ENCODE measurements at places on chromosomes 7 and 10.

DNA sequence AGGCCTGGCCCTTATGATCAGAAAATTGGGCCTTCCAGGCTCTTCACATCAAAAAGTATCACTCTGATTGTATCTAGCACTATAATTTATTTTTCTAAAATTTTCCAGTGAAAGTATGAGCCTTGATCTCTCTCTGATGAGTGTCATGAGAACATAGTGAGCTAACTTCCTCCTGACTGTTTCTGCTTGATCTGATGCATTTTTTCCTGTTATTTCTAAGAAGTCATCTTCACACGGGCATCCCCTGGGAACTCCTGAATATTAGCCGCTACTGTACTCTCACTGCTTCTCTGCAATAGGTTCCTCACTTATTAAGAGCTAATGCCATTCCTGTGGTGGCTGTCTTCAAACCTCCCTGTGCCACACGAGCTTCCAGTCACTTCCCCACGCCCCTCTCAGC is 63.1 kb upstream of the ZPBP start:
- no peak for DNase-seq

DNA sequence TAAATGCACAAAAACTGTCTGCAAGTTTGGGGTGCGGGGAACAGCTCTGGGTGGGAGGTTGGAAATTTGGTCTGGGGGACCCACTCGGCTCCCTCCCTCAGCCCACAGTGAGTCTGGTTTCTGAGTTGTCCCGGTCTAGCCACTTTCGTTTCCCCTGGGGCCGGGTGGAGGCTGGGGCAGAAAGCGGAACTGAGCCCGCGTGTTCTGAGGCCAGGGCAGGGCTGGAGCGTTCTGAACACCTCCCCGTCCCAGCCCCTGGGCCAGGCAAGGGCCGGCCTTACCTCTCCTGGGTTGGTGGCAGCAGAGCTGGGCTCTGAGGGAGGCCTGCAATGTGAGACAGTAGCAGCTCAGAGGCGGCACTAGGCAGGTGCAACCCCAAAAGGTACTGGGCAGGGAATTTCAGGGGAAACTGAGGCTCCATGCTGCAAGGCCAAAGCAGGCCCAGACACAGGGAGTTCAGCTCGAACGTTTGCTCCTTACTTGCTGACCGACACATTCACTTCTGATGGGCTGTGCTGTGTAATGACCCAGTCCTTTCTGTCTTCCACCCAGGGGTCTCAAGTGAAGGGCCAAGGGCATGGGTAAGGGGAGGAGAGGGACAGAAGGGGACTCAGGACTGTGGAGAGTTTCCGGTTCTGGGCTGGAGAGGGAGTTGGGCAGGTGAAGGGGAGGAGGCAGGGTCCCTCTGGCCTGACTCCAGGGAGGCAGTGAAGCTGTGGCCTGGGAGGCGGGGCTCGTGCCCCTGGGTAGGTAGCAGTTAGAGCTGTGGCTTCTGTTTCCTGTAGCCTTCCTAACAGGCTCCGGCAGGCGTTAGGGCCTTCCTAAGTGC is 3.0 kb downstream of the IRF5 start:
- DNase-seq = no peak

DNA sequence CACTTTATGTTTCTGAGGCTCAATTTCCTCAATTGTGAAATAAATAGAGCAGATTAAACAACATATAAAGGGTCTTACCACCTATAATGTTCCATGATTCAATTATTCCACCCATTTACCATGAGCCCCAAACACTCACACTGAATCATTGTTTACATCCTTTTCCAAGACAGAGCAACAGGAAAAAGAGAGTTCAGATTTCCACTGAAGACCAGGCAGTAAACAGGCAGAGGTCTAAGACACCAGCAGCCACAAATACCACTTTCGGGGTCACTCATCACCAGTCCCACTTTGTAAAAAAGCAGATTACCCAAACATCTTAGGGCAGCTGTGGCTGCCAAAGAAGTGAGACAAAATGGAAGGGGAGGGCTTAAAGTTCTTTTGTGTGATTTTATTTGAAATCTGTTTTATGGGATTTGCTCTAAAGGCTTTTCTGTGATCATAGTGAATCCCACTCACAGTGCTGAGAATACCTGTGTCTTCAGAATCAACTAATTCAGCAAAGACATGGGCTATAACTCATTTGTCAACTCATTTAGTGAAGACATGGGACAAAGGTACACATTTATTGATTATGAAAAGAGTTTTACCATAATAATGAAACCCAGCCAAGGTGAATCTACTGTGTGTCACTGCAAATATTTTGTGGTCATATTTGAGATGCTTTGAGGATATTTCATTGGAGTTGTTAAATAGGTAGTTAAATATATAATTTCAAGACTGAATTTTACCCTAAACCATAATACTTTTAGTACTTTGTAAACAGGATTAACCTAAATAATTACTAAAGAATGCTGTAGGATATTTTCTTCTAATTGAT is 24.8 kb upstream of the DLD start:
- no peak for DNase-seq

DNA sequence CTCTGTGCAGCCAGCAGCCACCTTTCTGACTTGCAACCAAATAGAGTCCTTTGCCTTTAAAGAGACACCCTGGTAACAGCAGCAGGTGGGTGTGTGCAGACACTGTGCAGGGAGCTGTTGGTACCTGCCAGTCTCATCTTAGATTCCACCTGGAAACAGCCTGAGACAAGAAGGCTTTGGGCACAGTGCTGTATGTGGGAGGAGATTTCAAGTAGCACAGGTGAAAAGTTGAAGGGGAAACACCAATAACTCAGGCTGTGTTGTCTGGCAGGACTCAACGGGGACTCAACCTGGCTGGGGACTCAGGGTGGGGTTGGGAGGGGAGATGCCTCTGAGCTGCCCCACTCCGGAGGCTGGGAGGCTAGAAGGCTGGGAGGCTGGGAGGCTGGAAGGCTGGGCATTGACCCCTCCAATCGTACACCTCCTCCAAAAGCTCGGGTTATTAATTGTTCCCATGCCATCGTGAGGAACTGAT is 6.7 kb downstream of the CPXM2 start:
- DNase-seq = no peak

DNA sequence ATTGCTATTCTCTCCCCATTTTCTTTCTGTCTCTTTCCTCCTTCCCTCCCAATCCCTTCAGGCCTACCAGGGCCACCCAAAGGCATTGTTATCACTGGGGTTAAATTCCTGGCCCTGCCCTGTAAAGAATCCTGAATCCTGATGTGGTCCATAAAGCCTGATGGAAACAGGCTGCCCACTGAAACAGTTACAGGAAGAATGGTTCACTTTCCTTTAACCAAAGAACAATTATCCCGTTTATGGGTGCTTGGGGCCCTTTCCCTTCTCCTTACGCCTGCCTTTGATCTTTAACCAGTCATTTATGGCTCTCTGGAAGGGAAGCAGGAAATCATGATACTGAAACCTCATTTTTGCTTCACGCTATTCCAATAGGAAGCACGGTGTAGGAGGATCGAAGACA is 273.1 kb upstream of the NEBL start:
- DNase-seq = no peak

DNA sequence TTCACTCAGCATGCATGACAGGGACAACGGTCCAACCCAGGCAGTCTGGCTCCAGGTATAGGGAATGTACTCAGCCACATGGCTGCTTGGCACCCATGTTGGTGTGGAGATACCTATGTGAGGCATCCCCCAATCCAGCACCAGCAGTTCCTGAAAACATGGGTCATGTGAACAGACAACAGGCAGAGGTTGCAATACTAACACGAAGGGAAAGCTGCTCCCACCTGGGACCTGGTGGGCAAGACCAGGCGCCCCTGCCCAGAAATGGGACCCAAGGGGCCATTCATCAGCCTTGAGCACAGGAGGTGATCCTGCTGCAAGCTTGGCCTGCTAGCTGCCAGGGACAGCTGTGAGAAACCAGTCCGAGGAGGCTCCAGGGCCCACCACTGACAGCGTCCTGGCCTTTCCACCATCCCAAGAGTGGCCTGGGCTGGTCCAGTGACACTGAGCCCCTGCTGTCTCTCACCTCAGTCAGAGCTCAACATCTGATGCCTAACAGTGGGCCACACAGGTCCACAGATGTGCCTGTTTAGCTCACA is 142.3 kb downstream of the ARHGAP22 start:
- no peak for DNase-seq
